Ascending aorta (tissue), 2 donors: ENCODE measurements at places on chromosomes 1 and 21. TPM values are rescaled to one million over a fixed set of nuclear protein-coding genes. Genes with fewer than 3 reads are reported as not detected.
A peak's percentile ranks its signal among the peaks of the same experiment; 100 is the strongest.

- no peak for DNase-seq
These were observed at the start of gene CLCA2 for GRCh38 chr1:86423873-86424272. CLCA2 (plus strand) TSS chr1:86424171; CDS start chr1:86424248, 77 bp downstream.

- no peak for DNase-seq
These were observed 22.7 kb upstream of the LELP1 start for GRCh38 chr1:153180556-153180955.

- no peak for DNase-seq
These were observed 258.3 kb downstream of the TOMM20 start for GRCh38 chr1:234870020-234870981.

DNA sequence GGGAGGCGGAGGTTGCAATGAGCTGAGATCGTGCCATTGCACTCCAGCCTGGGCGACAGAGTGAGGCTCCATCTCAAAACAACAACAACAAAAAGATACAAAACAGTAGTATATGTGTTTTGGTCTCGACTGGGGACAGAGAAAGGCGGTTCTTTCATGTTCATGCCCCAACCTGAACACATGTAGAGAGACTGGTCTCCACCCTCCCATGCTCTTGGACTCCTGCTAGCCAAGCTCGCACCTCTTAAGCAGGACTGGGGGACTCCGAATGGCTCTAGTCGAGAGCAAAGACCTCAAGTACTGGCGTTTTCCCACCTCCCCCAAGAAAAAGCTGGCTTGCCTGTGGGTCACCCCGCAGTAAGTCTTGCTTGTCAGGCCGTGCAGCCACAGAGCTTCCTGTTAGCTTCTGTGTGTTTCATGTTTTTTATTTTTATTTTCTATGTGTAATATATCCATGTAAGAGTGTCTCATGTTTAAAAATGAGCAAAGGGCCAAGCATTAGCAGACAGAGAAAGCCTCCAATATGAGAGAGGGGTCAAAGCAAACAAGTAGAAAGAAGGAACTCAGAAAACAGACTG lies 91.6 kb downstream of the SCCPDH start:
- no peak for DNase-seq

DNA sequence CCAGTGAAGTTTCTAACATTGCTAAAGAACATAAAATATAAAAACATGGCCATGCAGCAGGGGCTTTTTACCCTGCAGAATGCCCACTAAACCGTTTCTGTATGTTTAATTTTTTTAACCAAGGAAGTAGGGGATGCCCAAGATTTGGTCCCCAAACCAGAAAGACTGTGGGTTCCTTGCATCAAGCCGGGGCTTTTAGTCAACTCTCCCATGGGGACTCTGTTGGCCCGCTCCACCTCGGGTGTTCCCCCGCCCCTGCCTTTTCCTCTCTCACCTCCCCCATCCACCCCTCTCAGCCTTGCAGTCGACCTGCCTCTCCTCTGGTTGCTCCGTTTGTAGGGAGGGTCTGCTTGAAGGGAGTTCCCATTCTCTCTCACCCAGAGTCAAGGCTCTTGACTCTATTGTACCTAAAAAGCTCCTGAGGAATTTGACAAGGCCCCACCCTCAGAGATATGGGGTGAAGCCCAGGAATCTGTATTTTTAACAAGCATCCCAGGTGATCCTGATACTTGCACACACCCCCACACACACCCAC lies 117.5 kb downstream of the TOMM20 start:
- DNase-seq = no peak

DNA sequence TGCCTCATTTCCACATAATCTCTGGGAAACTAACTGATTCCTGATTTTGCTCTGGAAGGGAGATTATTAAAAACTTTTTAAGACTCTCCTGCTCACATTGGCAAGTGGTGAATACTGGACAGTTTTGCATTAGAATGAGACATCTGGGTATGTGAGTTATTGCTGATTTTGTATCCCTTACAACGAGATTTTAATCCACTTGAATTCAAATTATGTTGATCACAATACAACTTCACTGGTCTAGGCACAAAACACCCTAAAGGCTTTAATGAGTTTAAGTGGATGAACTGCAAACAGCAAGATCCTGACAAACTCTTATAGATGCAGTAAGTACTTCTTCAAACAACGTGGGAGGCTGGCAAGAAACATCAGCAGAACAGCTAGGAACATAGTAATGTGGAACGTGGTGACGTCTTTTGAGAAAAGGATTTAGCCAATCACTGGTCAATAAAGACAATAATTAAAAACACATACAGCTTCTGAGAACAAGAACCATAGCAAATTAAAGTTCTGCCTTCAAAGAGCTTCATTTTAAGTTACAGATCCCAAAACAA lies 10.2 kb upstream of the LYPLAL1 start:
- no peak for DNase-seq

DNA sequence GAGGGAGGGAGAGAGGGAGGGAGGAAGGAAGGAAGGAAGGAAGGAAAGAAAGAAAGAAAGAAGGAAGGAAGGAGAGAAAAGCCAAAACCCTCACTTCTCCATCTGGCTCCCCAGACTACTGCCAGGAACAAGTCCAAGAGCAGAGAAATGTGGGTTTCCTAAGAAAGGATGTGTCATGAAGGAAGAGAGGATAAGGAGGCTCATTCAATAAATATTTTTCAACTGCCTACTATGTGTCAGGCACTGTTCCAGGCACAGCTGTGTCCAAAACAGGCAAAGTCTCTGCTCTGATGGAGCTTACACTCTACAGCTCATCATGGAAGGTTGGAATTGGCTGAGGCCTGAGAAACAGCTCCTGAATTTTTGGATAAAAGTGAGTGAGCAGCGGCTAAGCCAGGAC lies 42.6 kb upstream of the ATP2B4 start:
- no peak for DNase-seq

The CRP gene
- 3.8 TPM for total RNA-seq

DNA sequence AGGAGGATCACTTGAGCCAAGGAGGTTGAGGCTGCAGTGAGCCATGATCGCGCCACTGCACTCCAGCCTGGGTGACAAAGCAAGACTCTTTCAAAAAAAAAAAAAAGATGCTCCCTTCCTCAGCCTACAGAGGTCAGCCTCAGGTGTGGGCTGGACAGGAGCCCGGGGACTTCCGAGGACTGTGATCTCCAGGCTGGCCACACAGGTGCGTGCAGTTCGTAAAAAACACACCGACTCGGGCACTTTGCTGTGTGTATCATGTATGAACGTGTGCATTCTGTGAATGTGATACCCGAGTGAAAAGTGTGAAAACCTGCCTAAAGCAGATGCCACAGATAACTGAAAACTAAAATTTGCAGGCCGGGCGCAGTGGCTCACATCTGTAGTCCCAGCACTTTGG lies 8.4 kb upstream of the CCDC27 start:
- DNase-seq = no peak

The UBL4B gene
- total RNA-seq = not detected

GRCh38 chr21:46564391-46564790 lies 40.5 kb downstream of the S100B start:
- DNase-seq = no peak

- no peak for DNase-seq
These were observed 70.6 kb downstream of the LMO4 start for GRCh38 chr1:87399264-87399663.

- no peak for DNase-seq
These were observed 51.5 kb upstream of the VAV3 start for GRCh38 chr1:108016451-108016920.

- DNase-seq = peak; percentile 94
These were observed 10.0 kb downstream of the SLX9 start for GRCh38 chr21:44949779-44950198.

DNA sequence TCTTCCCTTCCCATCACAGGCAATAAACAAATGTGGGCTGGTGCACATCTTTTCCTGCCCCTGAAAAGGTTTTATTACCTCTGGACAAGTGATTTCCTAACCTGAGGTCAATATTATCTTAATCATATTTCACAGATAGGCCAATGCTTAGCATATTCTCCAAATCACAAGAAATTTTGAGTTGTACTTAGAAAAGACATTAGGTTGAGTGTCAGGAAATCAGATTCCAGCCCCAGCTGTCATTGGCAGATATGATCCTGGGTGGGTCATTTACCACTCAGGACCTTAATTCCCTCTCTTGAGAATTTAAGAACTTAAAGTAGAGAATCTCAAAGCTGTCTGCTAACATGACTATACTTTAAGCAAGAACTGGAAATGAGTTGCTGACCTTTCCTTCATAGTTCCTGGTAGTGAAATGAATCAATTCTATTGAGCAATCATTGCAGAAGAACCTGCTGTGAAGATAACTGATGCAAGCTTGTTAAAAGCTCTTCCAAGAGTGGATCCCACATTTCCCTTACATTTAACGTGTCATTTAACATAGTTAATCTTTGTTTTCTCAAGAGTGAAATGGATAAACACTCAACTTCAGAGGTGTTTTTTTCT lies 46.4 kb upstream of the CR2 start:
- no peak for DNase-seq

- DNase-seq = no peak
These were observed 4.8 kb downstream of the ARHGEF16 start for GRCh38 chr1:3459051-3459908.

The PRPF38A gene
- 20.3 TPM for total RNA-seq

The SLC41A1 gene
- 28.8 TPM for total RNA-seq

The GIPC2 gene
- total RNA-seq = 0.64 TPM

The MSH4 gene
- not detected for total RNA-seq

The SPRR2F gene
- not detected for total RNA-seq

DNA sequence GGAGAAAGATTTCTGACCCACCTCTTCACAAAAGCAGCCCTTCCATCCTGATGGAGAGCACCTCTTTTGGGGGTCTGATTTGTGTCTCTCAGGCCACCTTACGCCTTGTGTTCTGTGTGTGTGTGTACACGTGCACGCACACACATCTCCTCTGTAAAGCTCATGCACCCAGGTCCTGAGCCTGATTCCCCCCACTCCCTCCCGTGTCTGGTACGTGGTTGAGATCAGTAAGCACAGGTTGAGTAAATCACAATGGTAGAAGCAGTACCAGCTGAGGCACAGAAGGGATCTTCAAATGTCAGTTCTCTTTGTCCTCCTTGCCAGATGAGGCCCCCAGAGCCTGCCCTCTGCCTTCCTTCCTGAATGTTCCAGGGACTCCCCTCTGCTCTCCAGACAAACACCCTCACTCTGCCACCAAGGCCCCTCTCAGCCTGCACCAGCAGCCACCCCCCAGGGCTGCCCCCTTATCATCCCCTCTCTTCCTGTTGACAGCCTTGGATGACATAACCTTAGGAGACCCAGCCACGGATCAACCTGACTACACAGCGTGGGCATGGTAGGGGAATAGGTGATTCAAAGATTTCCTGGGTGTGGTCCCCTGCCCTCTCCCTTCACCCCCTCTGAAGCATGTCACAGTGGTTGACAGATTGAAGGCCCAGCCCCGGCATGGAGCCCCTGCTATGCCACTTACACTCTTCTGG lies 112.8 kb downstream of the HIVEP3 start:
- DNase-seq = no peak

The FMO2 gene
- 90.3 TPM for total RNA-seq

The SLC9C2 gene
- total RNA-seq = not detected

DNA sequence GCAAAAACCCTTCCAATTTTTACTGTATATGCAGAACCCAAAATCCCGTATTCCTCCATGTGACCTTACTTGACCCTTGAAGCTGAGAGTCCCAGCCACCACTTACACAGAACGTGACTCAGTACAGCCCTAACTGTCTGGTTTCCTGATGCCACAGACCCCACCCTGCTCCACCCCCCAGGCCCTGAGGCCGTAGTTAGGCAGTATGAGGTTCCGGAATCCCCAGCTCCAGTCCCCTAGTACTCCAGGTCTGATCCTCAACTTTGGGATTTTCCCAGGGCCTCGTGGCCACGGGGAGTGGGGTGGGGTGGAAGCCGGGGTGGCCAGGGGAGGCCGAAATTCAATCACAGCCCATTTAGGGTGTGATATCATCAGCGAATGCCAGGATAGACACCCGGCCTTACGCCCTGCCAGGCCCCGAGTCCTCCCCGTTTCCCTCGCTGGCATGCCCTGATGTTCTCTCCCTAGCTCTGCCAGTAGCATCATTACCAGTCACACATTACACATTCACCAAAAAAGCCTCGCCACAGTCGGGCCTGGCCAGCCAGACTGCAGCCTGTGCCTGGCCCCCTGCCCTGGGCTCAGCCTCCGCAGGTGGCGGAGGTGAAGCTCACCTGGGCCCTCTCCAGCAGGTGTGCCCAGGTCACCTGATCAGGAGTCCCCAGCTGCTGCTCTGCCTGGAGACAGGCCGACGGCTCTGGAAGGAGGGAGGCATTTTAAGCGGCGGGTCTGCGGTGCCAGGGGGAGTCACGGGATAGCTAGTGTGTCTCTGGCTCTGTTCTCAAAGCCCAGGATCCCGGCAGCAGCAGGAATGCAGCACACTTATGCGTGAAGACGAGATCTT lies 70.8 kb downstream of the SCCPDH start:
- no peak for DNase-seq

GRCh38 chr1:231410036-231410612 lies 12.0 kb downstream of the EGLN1 start:
- no peak for DNase-seq

The PAX7 gene
- not detected for total RNA-seq

DNA sequence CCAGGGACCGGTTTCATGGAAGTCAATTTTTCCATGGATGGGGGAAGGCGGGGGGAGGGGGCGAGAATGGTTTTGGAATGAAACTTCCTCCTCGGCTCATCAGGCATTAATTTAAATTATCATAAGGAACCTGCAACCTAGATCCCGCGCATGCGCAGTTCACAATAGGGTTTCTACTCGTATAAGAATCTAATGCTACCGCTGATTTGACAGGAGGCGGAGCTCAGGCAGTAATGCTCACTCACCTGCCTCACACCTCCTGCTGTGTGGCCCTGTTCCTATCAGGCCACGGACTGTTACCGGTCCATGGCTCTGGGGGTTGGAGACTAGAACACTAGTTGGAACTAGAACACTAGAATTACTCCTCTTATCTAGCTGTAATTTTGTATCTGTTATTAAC lies 38.0 kb downstream of the PRRX1 start:
- DNase-seq = no peak

GRCh38 chr1:75257424-75257823 lies 123.2 kb downstream of the LHX8 start:
- DNase-seq = no peak

DNA sequence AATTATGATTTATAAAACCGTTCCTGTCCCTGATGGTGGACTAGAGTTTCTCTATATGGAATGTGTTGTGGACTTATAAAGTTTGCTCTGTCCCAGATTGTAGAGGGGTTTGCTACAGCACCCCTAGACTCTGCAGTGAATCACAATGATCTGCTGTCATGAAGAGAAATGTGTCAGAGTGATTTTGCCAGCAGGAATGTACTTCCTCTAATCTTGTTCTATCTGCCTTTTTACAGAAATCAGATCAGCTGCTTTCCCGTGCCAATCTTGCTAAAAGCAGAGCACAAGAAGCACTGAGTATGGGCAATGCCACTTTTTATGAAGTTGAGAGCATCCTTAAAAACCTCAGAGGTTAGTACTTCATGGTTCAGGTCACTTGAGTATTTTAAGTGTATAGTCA lies 52.0 kb downstream of the LAMC2 start:
- DNase-seq = no peak

- DNase-seq = peak; percentile 52
These were observed 9.8 kb downstream of the TXNIP start for GRCh38 chr1:145986551-145986950.

DNA sequence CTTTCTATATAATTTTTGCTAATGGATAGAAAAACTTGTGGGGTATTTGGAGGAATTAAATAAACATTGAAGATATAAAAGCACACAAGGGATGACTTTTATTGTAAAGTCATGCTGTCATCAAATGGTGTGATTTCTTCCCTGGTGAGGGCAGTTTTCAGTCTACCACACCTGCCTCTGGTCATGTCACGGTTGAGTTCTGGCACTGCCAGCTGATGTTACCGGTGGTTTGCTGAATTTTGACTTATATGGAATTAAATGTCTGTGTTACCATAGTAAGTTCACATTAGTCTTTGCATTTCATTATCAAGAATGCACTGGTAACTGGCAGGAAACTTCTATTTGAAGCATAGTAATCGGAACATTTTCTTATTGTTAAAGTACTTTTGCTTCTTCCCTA lies 13.4 kb downstream of the S1PR1 start:
- no peak for DNase-seq
